ENCODE measurements at places on chromosomes 16 and 17.

GRCh38 chr17:44780845-44781480 lies 22.2 kb downstream of the ADAM11 start:
- no peak for DNase-seq

- no peak for DNase-seq
Measured at GRCh38 chr17:50944902-50945720, 79.0 kb upstream of the TOB1 start.

GRCh38 chr16:71351558-71351901 lies 7.0 kb upstream of the CALB2 start:
- DNase-seq: no peak

DNA sequence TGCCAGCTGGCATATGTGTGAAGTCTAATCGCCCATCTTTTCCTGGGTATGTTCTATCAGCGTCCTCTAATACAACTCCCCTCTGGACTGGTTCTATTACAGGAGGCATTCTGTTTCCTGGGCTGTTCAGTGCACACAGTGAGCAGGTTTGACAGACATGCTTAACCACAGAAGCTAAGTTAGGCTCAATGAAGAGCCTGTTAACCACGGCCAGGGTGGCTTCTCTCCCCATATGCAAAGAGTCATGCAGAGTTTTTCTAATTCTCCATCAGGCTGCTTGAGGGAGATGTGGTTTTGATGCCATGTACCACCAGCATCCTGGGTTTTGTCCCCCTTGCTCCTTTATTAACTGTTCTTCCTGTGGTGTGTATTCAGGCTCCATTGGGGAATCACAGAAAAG lies 57.2 kb upstream of the ALOX12 start:
- DNase-seq: no peak

DNA sequence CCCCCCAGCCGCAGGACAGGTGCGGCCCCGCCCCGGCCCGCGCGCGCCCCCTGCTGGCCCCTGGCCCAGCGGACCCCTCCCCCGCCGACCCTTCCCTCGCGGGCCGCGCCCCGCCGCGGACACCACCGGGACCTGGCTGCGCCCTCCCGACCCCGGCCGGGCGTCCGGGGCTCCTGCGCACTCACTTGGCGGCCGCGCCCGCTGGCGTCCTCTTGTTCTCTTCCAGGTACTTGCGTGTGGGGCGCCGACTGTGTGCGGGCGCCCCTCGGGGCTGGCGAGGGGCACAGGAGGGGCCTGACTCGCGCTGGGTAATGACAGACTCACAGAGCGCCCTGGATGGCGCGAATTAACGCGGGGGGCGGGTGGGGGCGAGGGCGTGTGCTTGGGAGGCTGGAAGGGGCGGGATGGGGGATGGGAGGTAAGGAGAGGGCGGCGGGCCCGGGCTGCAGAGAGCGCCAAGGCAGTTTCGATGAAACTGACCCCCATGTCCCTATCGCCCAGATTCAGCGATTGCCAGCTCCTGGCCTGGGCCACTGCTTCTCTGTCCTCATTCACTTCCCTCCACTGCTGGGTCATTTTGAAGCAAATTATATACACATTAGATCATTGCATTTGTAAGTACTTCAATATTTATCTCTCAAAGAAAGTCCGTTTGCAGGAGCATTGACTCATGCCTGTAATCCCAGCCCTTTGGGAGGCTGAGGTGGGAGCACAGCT lies 445 bp upstream of the DBNDD1 start:
- DNase-seq: no peak

DNA sequence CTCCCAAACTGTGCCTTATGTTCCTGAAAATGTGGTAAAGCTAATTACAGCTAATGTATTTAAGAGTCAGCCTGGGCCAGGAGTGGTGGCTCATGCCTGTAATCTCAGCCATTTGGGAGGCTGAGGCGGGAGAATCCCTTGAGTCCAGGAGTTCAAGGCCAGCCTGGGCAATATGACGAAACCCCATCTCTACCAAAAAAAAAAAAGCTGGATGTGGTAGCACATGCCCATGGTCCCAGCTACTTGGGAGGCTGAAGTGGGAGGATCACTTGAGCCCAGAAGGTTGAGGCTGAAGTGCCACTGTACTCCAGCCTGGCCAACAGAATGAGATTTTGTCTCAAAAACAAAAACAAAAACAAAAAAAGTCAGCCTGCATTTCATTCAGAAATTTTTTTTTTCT lies 33.2 kb upstream of the C17orf78 start:
- DNase-seq: no peak

DNA sequence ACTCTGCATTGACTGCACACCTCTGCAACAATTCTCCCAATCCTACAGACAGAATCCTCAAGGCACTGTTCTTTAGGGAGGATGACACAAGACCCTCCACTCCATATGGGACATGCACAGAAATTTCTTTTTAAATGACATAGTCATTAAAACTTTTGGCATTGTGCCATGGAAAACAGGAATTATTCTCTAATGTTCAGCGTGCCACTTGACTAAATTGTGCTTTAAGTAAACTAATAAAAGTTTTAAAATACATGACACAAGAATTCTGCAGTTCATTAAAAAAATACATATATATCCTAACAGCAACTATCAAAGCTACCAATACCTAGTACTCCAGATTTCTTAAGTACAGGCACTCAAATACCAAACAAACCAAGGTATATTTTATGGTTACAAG lies 16.0 kb downstream of the CEP112 start:
- DNase-seq: no peak

GRCh38 chr17:72706396-72706981 lies 386.0 kb downstream of the SLC39A11 start:
- DNase-seq: no peak

GRCh38 chr17:29475891-29476290 lies 85.7 kb downstream of the TAOK1 start:
- no peak for DNase-seq

DNA sequence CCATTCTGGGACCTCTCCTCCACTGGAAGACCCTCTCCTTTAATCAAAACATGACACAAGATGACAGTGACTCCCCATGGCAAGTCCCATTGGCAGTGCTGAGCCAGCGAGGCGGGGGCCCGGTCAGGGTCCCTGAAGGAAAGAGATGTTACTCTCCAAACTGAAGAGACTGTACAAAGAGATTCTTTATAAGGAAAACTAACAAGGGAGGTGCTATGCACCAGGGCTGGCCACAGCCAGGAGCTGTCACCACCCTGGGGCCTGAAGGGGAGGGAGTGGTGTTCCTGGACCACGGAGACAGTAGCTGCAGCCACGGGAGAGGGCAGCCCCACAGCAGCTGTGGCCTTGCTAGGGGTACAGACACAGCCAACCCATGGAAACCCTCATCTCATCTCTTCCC lies 123.1 kb downstream of the XYLT1 start:
- no peak for DNase-seq

- DNase-seq: no peak
Measured at GRCh38 chr17:48541577-48542113, 3.3 kb downstream of the HOXB2 start.

GRCh38 chr16:88686439-88687253 lies at the start of gene SNAI3:
Gene SNAI3, minus strand, starts transcription at chr16:88686507. Its CDS starts 101 bp downstream, at chr16:88686406.
- no peak for DNase-seq

- no peak for DNase-seq
Measured at GRCh38 chr17:16974569-16975276, 2.8 kb upstream of the TNFRSF13B start.

DNA sequence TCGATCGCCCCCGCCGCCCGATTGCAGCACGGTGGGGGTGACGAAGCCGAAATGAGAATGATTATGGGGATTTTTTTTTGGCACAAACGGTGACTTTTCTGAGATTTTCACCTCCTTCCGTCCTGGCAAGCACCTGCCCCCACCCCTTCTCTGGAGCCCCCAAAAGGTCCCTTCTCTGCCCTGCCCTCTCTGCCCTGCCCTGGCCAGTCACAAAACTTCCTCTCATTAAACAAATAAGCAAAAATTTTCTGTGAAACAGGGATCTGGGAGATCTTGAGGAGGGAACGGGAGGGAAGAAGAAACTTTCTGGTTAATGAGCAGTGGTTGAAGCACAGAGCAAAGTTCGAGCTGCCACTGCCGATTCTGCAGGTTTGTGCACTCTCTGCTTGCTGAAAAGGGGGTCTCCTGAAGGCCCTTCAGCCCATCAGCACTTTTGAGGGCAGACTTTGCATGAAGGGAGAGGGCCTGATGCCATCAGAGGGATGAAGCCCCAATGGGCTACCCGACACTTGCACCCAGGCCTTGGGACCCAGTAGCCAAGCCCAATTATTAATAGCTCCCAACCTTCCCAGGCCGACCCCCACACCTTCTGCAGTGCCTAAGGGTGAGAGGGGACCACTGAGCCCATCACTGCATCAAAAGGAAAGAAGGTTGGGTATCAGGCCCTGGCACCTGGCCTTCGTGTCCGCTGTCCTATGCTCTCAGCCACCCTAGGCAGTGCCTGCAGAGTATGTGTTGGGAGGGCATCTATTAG lies 1.0 kb upstream of the HOXB8 start:
- DNase-seq: no peak

DNA sequence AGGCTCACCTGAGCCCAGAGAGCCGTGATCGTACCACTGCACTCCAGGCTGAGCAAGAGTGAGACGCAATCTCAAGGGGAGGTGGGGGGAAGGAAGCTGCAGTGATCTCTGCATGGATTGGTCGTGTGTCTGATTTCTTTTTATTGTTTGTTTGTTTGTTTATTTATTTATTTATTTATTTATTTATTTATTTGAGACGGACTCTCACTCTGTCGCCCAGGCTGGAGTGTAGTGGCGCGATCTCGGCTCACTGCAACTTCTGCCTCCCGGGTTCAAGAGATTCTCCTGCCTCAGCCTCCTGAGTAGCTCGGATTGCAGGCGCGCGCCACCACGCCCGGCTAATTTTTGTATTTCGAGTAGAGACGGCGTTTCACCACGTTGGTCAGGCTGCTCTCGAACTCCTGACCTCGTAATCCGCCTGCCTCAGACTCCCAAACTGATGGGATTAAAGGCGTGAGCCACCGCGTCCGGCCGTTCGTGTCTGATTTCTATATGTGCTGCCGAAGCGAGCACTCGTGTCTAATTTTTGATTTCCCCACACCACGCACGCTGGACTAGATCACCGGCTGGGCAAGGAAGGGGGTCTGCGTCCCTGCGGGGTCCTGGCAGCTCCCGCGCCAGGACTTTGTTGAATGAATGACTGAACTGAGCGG lies 448 bp upstream of the TNFRSF12A start:
- DNase-seq: no peak

- DNase-seq: no peak
Measured at GRCh38 chr17:72656130-72656763, 436.2 kb downstream of the SLC39A11 start.

DNA sequence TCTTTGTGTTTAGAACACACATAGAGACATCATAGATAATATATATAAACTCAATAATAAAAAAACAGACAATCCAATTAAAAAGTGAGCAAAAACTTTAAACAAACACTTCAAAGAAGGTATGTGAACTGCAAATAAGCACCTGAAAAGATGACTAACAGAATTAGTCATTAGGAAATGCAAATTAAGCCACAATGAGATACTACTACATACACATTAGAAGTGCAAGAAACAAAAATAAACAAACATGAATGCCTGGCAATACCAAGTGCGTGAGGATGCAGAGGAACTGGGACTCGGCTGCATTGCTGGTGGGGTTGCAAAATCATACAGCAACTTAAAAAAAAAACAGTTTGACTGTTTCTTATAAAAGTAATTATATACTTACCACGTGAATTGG lies 799.0 kb downstream of the KCNJ2 start:
- DNase-seq: no peak

- no peak for DNase-seq
Measured at GRCh38 chr17:17978481-17979424, 6.1 kb downstream of the DRC3 start.

DNA sequence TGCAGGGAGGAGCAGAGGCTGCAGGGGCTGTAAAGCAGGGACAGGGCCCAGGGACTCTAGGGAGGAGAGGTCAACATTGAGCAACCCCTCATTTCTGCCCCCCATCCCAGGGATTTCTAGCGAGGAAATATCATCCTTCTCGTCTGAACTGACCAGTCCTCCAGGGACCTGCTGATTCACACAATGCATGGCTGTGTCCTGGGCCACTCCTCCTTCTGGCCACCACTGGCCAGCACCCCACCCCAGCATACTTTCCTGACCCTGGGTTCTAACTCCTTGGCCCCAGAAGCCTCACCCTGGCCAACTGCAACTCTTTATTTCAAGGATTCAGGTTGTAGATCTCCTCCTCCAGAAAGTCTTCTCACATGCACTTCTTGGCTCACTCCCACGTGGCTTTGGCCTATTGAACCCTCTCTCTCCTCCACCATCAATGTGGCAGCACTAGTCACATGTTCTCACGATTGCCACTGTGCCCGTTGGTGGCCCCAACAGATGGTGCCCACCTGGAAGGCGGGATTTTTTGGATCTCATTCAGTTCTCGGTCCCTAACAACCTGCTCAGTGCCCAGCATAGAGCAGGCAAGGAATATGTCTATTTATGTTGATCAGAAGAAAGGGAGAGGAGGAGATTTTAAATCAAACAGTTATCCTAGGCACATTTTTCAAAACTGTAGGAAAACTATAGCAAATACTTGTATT lies 41.5 kb downstream of the CUEDC1 start:
- DNase-seq: no peak

- DNase-seq: no peak
Measured at GRCh38 chr16:80077696-80078095, 463.1 kb upstream of the DYNLRB2 start.

GRCh38 chr17:11705111-11705510 lies 106.8 kb downstream of the DNAH9 start:
- DNase-seq: no peak

DNA sequence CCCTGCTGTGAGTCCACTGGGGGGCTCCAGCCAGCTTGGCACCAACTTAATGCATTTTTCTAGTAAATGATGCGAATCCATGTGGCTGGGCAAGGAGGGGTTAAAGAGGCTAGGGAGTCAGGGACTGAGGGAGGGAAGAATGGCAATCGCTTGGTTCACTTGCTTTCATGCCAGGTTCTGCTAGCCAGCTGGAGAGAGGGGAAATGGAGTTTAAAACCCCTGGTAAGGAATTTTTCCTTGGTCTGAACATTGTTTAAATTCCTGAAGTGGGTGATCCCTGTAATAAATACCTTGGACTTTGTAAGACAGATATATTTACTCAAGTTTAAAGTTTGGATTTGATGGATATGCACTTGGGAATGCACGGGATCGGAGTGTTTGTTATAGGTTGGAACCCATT lies 22.8 kb downstream of the ANKFN1 start:
- DNase-seq: no peak
